ENCODE measurements at places on chromosomes 16 and 17.
A peak's percentile ranks its signal among the peaks of the same experiment; 100 is the strongest.

- DNase-seq: no peak
These were observed 1.7 kb downstream of the TNFRSF13B start for GRCh38 chr17:16969931-16970906.

DNA sequence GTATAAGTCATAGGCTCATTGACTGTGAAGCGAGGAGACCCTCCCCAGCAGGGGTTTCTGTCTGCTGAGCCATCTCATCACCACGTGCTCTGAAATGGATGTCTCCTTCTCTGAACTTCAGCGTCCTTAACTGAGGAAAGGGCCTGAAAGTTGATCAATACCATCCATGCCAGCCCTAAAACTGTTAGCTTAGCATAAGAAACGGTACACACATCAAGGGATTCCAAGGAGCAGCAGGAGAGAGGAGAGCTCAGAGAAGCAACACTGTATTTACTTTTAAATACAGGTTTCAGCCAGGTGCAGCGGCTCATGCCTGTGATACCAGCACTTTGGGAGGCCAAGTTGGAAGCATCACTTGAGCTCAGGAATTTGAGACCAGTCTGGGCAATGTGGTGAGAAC, 248.9 kb upstream of the TNRC6C start:
- DNase-seq: no peak

DNA sequence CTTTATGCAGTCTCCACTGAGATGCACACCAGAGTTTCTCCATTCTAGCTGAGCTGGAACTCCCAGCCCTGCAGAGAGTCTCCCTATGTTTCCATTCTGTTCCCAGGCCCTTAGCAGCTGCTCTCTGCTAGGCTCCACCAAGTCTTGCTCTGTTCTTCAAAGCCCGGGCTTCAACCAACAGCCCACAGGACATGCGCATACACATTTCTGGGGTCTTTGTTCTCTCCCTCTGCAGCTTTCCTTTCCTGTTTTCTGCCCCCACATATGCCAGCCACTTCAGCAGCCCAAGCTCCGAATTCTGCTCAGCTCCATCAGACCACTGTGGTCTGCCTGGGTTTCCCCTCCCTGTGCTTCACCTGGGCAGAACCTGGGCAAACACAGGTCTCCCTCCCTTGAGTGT, 205.9 kb downstream of the CBLN1 start:
- no peak for DNase-seq

DNA sequence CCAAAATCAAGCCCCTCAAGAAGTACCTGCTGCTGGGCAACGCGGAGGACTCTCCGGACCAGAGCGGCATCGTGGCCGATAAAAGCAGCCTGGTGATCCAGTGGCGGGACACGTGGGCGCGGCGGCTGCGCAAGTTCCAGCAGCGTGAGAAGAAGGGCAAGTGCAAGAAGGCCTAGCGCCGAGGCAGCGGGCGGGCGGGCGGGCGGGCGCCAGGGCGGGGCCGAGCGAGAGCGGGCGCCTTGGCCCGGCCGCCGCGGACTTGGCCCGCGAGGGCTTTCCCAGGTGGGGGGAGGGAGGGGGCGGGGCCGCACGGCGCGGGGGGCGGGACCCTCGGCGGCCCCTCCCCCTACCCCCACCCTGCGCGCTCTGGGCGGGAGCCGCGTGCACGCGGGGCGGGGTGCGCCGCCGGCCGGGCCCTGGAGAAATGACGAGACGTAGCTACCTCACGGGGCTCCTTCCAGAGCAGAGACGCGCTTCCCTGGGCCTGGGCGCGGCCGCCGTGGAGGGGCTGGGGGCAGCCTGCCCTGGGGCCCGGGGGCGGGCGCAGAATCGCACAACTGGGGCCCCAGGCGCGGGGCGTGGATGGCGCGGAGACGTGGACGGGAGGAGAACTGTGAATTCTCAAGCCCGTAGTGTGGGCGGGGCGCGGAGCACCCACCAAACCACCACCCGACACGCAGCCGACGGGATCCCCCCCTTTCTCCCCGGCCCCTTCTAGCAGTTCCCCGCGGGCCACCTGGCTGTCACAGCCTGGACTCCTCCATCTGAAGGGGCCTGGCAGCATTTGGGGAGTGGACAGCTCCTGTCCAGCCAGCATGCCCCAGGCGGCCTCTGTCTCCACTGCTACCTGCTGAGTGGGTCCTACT, 218.7 kb downstream of the NTN1 start:
- DNase-seq: peak; percentile 35

DNA sequence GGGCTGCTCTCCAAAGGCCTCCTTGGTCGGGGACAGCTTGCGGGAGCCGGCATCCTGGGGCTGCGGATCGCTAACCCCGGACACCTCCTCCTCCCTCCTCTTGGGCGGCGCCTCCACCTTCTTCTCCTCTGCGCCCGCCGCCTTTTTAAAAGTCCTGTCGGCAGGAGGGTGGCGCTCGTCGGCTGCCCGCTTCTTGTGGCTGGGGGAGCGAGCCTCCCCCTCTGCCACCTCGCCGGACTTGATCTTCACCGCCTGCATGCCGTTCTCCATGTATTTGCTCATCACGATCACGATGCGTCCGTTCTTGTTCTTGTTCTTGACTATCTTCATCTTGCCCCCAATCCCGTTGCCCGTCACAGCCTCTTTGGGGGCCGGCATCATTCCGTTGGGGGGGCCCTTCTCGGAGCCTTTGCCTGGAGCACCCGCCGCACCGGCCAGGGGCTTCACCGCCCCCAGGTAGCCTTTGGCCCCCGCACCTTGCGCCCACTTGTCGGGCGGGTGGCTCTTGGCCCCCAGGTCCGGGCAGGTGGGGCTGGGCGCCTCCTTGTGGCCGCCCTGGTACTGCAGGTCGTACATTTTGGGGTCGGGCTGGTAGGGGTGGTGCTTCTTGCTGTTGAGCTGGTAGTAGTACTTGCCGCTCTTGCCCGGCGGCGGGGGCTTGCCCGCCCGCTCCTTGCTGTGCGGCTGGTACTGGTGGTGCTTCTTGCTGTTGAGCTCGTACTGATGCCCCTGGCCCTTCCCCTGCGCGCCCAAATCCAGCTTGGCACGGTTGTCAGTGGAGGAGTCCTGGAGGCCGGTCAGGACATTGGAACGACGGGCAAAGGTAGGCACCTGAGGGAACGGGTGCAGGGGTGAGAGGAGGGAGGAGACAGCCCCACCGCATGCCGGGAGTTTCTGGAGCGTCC, 4.4 kb downstream of the CBX4 start:
- no peak for DNase-seq

DNA sequence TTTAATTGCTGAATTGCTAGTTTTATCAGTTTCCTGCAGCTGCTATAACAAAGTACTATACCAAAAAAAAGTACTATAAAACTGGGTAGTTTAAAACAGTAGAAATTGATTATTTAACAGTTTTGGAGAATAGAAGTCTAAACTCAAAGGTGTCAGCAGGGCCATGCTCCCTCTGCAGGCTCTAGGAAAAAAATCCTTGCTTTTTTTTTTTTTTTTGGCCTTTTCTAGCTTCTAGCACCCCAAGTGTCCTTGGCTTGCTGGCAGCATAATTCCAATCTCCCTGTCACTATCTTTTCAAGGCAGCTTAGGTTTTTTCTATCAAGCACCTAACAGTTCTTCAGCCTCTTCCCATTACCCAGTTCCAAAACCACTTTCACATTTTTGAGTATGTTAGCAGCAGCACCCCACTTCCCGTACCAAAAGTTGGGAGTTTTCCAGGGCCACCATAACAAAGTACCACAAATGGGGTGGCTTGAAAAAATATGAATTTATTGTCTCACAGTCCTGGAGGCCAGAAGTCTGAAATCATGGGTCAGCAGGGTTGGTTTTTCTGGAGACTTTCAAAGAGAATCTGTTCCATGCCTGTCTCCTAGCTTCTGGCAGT, 37.4 kb downstream of the BPTF start:
- DNase-seq: no peak

DNA sequence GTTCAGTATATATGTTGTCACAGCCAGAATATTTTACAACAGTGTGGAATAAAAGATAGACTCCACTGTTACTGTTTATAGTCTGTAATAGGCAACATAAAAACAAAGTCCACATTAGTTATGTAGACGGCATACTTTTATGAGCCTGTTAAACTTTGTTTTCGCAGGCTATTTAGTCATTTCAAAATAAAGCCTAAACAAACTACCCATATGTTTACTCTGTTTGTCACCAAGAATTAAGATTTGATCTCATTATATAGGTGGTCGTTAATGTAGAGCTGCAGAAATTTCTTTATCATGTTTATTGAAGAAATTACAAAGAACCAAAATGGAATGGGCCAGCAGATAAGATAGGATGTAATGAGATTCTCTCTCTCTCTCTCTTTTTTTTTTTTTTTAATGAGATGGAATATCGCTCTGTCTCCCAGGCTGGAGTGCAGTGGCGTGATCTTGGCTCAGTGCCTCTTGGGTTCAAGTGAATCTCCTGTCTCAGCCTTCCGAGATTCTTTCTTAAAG, 943.8 kb upstream of the SOX9 start:
- no peak for DNase-seq

DNA sequence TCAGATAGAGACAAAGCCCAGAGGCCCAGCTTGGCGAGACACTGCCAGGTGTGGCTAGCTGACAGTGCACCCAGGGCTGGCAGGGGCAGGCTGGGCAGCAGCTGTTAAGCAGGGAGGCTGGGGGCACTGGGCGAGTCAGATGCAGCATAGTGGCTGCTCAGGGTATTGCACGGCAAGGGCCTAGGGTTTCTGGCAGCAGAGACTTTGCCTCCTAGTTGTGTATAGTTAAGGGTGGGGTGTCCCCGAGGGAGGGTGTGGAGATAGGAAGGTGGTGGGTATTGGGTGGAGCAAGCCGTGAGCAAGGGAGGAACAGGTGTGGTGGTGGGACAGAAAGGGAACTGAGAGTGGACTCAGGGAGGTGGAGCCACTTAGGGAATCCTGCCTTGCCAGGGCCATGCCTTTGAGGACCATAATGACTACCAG, 66.0 kb downstream of the SMPD3 start:
- DNase-seq: no peak

DNA sequence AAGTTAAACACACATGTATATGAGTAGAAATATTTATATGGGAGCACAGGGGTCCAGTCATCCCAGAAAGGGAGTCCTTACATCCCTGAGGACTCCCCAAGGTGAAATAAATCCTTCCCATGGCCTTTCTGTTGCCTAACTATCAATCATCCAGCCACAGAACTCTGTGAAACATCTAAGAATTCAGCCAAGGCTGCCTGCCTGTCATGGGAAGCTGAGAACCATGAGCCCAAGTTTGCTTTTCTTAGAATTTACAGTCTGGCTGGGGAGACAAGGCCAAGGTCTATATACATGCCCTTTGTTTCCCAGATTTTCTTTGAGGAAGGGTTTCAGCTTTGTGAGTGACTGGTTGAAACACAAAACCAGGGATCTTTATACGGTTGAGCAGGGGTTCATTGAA, 15.8 kb downstream of the MYL4 start:
- no peak for DNase-seq

DNA sequence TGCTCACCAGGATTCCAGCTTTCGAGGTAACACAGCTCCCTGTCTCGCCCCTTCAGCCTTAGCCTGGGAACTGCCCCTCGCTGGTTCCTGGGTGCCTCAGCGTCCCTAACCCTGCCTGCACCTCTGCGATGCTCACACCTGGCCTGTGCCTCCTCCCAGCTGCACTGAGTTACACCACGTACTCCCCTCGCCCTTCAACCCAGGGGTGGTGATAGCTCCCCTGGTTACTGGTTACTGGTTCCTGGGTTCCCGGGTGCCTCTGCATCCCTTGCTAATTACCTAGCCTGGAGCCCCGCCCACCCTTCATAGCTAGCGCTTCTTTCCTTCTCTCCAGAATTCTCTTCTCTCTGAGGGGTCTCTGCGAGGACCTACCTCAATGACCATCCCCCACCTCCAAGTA, 65.3 kb upstream of the PLCG2 start:
- no peak for DNase-seq

DNA sequence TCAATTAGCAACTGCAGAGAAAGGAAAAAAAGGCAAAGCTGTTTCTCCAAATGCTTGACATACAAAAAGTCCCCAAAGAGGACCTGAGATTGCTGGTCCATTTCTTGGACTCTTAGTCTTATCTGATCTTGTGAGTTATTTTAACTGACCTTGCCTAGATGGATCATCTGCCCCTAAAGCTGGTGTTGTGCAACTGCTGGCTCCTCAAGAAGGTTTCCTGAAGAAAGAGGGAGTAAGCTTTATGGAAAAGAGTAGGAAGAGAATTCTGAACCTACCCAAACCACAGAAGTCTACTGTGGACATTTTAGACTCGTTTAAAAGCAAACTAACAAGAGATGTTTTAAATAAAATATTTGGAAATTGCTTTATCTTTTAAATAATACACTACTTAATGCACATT, 140.0 kb upstream of the HS3ST3A1 start:
- no peak for DNase-seq

DNA sequence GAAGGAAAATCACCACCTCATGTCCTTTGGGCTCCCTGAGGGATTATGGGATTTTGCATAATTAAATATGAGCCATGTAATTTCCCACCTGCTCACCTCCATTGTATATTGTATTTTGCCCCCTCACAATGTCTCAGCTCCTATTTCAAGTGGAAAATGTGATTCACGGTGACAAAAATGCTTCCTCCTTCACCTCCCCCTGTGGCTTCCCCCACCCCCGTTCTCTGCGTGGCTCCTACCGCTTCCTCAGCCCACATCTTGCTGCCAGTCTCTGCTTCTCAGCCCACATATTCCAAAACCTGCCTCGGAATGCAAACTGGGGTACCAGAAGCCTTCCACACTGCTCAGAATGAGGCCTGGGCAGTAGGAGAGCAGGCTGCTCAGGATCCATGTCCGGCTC, 394.5 kb upstream of the C16orf82 start:
- no peak for DNase-seq

- DNase-seq: no peak
These were observed 275.1 kb upstream of the MYOCD start for GRCh38 chr17:12390631-12391030.

- DNase-seq: no peak
These were observed 154.4 kb downstream of the ABCC12 start for GRCh38 chr16:48001324-48001895.

DNA sequence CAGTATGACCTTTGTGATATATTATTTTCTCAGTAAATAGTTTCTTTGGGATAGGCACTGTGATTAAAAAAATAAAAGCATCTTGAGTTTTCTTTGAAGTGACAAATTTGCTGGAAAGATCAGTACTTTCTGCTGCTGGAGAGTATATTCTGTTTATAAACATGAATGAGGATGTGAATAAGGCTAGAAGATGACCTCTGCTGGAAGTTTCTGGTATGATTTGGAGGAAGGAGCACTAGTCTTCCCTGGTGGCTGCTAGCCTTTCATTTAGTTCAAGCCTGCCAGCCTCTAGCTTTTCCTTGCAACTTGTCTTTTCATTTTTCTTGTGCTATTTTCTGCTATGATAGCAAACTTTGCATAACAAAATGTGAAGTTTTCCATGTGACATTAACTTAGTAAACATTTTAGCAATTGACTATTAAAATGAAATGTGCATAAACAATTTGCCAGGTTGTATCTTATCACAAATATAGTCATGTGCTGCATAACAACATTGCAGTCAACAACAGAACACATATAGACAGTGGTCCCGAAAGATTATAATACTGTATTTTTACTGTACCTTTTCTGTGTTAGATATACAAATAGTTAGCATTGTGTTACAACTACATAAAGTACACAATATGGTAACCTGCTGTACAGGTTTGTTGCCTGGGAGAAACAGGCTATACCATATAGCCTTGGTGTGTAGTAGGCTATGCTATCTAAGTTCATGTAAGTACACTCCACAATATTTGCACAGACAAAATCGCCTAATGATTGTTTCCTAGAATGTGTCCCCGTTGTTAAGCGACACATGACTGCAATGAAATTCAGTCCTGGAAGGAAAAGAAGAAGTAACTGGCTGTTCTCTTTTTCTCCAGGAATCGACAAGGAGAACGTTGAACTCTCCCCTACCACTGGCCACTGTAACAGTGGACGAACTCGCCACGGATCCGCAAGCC, 18.1 kb upstream of the RAB11FIP4 start:
- DNase-seq: peak; percentile 34

All from fibroblast of skin of left quadriceps (primary cell).